ENCODE measurements at places on chromosomes 5 and 9.
A peak's percentile ranks its signal among the peaks of the same experiment; 100 is the strongest.

DNA sequence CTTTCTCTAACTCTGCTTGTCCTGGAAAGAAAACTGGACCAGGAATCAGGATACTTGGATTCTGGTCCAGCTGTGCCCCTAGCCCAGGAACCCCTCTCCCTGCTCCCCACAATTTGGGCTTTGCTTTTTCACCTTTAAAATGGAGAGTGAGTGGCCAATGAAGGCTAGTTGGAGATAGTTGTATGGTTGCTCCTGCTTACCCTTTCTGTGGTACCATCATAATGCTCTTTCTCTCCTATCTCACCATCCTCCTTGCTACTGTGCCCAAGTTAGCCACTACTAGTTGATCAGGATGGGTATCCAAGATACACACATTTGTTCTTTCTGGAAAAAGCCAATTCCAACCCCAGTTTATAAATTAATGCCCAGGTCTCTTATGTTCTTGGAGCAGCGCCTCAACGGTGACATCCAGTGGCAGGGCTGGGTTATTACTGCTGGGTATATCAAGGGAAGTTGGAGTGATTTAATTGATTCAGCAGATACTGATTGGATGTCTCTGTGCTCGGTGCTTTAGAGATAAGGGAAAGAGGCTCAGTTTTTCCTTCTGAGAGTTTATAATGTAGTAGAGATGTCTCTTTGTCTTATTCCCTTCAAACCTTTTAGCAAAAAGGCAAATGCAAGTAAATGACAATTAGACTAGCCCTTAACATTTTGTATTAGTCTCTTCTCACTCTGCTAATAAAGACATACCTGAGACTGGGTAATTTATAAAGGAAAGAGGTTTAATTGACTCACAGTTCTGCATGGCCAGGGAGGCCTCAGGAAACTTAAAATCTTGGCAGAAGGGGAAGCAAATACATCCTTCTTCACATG is 38.5 kb downstream of the FAXDC2 start:
- peak; percentile 16 for DNase-seq

DNA sequence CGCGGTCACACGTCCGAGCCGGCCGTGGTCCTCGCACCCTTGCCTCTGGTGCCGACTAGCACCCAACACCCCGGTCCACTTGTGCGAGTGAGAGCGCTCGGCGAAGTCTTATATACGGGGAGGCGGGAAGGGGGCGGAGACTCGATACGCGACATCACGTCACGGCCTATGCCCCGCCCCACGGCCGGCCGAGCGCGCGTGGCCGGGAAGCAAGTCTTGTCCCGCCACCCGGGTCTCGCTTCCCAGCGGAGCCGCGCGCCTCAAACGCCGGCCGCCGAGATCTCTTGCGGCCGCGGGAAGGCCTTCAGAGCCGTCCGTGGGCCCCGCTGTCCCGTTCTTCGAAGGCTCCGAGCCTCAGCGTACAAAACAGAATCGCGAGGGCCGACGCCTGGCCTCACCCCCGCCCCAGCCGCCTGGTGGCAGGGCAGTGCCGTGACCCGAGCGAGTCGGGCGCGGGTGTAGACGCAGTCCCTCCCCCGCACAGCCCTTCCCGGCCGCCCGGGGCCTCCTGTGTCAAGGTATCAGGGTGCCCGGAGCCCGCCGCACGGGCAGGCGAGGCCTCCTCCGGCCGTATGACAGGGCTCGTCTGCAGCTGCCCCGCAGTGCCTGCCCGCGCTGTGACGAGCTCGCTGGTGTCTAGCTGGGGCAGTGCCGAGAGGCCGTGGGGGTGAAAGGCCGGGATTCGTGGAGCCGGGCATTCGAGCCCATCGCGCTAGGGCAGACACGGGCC is at the start of gene PLK2:
PLK2 (minus strand) TSS at position 85 of the 730 bp plus-strand sequence. CDS start 127 bp downstream, outside the sequence.
- peak; percentile 85 for DNase-seq

DNA sequence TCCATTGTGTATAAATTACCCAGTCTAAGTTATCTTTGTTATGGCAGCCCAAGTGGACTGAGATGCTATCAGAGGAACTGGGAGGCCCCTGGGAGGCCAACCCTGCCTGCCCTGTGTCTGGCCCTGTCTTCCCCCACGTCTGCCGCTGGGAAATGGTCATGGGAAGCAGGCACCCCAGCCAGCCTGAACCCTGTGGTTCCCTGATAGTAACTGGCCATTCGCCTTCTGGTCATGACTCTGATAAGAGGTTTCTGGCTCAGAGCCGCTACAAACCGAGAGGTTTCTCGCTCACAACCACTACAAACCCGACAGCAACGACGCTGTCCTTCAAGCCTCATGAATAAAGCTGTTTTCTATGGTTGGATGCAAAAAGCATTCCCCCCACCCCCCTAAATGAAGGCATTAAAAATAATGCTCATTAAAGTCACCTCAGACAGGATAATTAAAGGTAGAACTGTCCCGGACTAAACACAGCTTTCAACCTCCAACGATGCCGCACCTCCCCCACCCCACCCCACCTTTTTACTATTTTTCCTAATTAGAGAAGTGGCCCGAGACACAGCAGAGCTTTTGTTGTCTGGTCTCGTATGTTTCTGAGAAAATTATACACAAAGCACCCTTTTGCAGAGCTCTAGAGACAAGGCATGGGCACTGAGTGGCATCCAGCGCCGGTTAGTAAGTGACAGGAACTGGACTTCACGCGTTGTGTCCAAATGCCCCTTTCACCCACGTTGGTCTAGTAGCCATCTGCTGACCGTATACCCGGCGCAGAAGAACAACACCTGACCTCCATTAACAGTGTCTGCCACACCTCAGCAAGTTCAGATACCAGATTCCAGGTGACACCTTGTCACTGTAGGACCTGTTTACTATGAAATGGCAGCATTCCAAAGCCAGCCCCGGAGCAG is 140.8 kb downstream of the COL23A1 start:
- DNase-seq = no peak

GRCh38 chr9:13491493-13492424 is 212.3 kb upstream of the MPDZ start:
- no peak for DNase-seq

GRCh38 chr9:101408374-101409078 is 9.9 kb downstream of the ZNF189 start:
- DNase-seq = no peak

- DNase-seq = peak; percentile 10
These were observed 19.0 kb downstream of the NEURL1B start for GRCh38 chr5:172659909-172660628.

GRCh38 chr5:149618581-149619248 is 37.4 kb downstream of the ARHGEF37 start:
- DNase-seq = peak; percentile 50

DNA sequence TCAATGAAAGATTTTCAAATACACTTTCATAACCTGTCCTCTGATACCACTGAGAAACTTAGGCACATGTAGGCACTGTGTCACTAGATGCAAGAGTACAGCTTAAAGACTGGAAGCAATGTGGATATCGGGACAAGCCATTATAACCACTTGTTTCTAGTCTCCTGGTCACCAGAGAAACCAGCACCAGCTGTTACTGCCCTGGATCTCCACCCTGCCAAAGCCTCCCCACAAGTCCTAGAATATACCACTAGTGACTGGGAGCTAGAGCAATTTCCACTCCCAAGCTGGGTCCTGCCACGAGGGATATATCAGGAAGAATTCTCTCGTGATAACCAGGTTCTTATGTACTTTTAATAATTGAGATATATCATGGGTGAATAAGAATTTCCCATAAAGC is 19.5 kb downstream of the REEP5 start:
- no peak for DNase-seq

GRCh38 chr5:32193591-32193990 is 19.5 kb upstream of the GOLPH3 start:
- DNase-seq = peak; percentile 99

GRCh38 chr9:71760901-71761300 is 7.4 kb downstream of the CEMIP2 start:
- peak; percentile 42 for DNase-seq

DNA sequence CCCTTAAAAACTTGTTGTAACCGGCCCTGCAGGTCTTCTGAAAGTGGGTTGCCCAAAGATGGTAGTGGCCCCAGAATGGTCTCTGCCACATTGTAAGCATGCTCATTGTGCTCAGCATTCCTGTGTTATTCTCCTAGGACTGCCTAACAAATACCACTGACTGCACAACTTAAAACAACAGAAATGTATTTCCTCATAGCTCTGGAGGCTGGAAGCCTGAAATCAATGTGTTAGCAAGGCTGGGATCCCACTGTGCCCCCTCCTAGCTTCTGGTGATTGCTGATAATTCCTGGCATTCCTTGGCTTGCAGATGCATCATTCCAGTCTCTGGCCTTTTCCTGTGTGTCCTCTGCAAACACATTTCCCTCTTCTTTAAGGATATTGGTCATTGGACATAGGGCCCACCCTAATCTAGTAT is 3.4 kb upstream of the GCNT4 start:
- no peak for DNase-seq

GRCh38 chr9:79670269-79670961 is 98.7 kb downstream of the TLE4 start:
- no peak for DNase-seq

DNA sequence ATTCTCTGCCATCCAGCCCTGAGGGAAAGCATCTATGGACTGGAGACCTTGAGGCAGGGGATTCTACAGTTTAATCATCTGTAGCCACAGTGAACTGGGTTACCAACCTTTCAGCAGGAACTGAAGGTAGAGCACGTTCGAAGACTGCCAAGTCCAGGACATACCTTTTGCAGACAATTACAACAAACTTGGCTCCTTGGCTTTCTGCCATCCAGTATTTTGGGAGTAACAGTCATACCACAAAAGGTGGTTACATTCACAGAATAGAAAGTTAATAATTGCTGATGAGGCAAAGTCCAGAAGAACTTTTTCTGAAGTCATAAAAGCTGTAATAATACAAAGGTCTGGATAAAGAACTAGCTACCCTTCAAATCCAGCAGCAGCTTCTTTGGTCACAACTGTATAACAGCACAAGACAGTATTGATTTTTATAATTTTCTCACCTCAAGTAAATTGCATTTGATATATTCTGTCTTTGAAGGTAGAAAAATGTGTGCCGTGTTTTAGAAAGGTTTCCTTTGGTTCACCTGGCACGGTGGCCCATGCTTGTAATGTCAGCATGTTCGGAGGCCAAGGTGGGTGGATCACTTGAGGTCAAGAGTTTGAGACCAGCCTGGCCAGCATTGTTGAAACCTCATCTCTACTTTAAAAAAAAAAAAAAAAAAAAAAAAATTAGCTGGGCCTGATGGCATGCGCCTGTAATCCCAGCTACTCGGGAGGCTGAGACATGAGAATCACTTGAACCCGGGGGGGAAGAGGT is 236.6 kb downstream of the NR3C1 start:
- DNase-seq = no peak

DNA sequence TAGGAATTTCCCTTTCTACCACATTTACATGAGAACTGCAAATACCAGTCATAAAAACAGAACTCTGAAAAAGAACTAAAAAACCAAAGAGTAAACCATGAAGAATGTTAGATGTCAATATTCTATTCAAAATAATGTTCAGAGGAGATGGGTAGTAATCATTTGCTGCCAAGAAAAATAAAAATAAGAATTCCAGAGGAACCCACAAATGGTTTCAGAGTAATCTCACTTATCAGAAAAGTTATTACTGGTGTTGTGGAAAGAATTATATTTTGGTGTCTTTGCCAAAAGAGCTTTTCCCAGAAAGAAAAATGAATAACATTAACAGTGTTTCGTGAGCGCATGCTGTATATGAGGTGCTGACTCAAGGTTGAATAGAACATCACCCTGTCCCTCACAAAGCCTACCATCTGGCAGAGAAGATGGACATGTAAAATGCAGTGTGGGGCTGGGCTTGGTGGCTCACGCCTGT is 35.6 kb downstream of the GPR21 start:
- DNase-seq = no peak

DNA sequence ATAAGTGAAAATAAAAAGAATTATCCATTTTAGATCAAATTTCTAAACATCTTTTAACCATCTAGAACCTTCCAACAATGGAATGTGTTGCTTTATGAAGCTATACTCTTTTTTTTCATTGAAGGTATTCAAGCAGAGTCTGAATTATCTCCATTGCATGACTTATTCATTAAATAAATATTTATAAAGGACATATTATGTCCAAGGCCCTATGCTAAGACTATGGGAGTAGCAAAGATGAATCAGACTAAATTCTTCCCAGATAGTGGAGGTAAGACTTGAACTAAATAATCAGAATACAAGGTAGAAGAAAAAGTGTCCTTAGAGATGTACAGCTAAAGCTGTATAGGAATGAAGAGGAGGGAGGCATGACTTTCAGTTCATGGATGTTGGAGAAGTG is 215.5 kb upstream of the RGMB start:
- no peak for DNase-seq

DNA sequence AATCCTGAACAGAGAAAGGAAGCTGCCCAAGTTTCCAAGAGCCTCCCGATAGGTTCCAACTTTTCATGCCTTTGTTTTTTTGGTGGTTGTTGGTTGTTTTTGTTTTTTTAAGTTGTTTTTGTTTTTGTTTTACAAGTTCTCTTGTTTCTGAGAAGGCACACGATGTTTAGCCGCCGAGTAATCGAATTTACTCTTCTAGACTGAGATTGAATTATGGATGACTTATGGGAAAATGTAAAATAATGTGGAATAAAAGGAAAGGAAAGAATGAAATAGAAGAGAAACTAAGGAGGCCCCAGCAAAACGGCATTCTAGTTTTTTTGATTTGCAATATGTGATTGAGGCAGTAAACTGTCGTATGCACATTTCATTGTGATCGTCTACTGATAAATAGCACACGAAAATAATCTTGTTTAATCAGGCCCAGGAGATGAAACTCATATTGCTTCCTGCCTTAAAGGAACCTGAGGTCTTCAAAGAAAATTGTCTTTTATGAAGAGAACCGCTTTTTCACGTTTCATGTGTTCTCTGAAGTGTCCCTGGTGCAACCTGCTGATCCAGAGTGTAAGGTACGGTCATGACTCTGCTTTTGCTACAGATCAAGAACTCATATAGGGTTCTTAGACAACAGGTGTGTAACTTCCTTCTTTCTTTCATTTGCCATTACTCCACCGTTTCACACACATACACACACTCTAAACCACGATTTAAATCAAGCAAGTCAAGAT is 1.3 kb upstream of the GNAQ start:
- peak; percentile 53 for DNase-seq

DNA sequence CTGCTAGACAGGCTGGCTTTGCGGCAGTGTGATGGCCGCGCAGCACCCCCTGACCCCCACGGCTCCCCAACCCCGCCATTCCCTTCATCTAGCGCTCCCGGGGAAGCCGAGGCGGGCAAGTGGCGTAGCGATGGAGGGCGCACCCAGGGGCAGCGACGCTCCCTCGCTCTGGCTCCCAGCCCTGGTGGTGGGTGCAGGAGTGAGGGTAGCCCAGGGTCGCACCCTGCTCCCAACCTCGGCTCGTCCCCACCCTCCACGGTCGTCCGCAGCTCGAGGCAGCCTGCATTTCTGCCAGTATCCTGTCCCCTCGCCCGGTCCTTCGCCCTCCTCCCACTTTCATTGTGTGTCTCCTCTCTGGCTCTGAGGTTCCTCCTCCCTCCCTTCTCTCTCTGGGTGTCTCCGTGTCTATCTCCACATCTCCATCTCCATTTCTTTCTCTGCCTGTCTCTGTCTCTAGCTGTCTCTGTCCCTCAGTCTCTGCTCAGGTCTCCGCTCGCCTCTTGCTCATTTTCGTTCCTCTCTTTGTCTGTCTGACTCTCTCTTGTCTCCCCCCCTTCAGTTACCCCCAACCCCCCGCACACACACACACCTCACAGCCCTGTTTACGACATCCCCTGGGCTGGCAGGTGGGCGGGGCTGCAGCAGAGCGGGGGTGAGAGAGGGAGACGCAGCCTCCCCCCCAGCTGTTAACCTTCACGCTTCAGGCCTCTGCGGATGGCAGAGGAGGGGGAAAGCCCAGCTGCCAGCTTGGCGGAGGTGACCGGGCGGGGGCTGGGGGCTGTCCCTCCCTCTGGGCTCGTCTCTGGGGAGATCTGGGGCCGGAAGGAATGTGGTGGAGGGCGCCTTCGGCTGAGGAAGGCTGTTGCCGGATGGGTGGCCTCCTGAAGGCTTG is 48.7 kb upstream of the PSD2 start:
- DNase-seq = peak; percentile 9

GRCh38 chr5:116478491-116478890 is 96.1 kb downstream of the SEMA6A start:
- DNase-seq = no peak
